ENCODE measurements at places on chromosomes 7 and 10.

DNA sequence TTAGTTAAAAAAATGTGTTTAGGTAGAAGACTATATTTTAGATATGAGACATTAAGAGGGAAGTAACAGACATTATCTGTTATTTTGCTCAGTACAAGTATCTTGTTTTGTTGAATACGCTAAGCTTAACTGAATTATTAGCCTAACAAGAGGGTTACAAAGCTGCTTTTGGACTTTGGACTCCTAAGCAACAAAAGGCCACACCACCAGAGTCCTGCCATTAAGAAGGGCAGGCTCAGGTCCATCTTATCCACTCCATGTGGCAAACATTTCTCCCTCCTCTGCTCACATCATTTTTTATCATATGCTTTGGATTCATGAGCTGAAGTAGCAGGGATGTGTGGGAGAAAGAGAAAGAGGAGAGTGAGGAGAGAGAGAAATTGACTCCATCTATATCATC is 33.5 kb downstream of the OSBPL3 start:
- no peak for DNase-seq

GRCh38 chr7:63071396-63071795 is 927.3 kb upstream of the ZNF722 start:
- no peak for DNase-seq

GRCh38 chr7:80997841-80998240 is 79.0 kb upstream of the SEMA3C start:
- no peak for DNase-seq

GRCh38 chr10:132448248-132448731 is 51.3 kb downstream of the PWWP2B start:
- no peak for DNase-seq

- DNase-seq: no peak
These were observed 6.6 kb downstream of the NIPSNAP2 start for GRCh38 chr7:55970978-55971377.

- DNase-seq: no peak
These were observed 756.3 kb downstream of the INHBA start for GRCh38 chr7:40946549-40946948.

GRCh38 chr7:1100834-1101562 is 13.1 kb downstream of the GPER1 start:
- DNase-seq: no peak

DNA sequence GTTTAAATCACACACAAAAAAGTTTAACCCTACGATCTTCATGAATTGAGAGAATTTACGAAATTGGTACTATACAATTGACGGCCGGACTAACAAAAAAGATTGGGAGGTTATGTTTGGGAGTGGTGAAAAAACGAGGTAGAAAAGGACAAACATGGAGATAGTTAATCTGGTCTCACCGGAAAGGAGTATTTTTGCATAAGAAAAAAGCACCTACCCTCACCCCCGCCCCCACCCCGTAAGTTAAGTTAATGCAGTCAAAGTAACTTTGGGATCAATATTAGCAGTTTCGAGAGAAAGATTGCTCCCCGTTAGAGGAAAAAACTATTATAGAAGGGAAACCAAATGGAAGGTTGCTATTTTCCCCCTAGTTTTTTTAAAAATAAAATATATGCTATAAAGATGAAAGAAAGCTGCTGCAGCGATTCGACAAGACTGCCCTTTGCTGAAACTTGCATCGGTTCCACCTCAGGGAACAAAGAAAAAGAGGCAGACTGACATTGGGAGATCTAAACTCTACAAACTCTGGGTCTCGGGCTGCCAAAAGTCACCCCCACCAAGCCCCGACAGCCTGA is 3.5 kb downstream of the SP8 start:
- no peak for DNase-seq

DNA sequence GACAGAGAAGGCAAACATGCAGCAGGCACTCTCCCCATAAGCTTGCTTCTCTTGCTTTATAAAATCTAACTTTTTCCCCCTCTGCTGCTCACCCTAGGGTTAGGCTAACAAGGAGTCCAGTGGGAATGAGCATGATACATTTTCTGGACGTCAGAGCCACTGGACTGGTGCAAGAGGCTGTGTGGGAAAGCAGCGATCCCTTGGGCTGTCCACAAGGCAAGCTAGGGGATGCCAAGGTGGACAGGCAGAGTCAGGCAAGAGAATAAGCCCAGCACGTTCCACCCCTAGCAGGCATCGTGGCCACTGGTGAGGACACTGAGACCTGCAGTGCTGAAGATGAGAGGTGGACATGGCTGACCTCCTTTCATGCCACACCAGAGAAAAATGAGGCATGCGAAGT is 290.9 kb upstream of the ZMIZ1 start:
- no peak for DNase-seq

DNA sequence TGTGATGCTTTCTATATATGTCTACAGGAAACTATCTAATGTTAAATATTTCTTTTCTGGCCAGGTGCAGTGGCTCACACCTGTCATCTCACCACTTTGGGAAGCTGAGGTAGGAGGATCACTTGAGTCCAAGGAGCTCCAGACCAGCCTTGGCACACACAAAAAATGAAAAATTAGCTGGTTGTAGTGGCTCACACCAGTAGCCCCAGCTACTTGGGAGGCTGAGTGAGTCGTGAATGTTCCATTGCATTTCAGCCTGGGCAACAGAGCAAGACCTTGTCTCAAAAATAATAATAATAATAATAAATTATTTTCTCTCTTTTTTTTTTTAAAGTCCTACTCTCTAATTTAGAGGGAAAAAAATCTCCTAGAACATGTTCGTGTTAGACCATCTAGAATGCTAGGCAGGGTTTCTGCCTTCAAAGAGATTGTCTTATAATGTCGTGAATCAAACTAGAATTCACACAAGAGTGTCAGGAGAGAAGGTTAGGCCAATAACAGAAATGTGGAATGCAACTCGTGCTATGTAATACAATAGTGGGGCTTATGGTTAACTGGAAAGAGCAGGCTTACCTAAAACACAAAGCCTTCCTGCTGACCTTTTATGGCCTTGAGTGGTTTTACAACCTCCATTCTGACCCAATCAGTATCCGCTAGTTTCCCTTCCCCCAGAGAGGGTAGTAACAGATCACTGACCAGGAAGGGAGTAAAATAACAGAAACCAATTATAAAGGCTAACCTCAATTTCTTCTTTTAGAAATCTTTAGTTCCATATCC is 46.3 kb downstream of the MYOF start:
- no peak for DNase-seq

DNA sequence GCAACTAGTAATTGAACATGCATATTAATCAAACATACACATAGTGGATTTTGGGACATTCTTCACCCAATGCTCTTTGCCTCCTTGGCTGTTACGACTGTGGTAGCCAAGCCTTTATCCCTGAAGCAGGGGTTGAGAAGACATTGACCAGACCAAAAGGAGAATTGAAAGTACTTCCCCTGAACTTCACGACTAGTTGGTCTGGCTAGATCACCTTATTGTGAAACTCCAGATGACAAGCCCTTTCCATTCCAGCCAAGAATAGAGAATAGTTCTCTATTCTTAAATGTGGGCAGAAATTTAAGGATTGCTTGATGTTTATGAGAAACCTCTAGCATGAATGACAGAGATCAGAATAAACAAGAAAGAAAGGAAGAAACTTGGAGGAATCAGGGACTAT is 97.0 kb downstream of the LRMDA start:
- no peak for DNase-seq

GRCh38 chr10:102555781-102556328 is 52.1 kb downstream of the SUFU start:
- no peak for DNase-seq

DNA sequence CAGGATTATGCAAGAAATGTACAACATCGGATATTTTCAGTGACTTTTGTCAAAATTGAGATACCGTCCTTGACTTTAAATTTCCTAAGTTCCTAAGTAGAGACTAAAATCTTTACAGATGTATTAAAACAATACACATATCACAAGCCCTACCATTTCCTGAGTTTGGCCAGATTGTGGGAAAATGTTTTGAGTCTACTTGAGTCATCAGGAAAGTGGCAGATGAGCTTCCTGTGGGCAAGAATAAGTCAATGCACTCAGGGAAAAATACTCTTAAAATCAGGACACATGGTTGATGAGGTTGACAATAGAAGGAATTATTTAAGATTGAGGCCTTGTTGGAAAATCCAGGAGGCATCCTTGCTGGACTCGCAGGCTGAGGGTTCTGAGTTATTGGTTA is 162.5 kb downstream of the SNX10 start:
- DNase-seq: no peak

GRCh38 chr7:38192327-38192726 is 14.3 kb downstream of the STARD3NL start:
- DNase-seq: no peak

- no peak for DNase-seq
These were observed 47.9 kb downstream of the PIP4K2A start for GRCh38 chr10:22666287-22667092.

GRCh38 chr10:12728494-12728893 is 273.0 kb downstream of the CCDC3 start:
- DNase-seq: no peak

DNA sequence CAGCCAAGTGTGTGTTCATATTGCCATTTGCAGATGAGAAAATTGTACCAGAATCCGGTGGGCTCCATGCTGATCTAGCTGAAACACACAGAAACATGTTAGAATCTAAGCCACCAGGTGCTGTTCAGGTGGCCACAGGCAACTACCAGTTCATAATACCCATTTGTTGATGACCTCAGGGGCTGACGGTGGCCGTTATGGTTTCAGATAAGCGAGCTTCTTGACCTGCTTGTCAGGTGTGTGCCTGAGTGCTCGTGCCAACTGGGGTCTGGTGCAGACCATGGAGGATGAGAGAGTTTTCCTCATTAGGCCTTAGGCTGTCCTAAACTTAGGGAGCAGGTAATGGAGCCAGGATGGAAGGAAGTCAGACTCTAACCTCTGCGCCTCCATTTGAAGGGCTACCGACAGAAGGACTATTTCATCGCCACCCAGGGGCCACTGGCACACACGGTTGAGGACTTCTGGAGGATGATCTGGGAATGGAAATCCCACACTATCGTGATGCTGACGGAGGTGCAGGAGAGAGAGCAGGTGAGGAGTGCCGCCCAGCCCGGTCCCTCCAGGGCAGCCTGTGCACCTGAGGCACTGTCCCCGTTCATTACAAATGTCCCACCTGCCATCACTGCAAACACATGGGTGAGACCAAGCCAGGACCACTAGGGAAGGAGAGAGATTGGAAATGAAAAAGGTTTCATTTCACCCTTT is 53.1 kb downstream of the MKI67 start:
- no peak for DNase-seq

- no peak for DNase-seq
These were observed 65.0 kb upstream of the RAB18 start for GRCh38 chr10:27439101-27439500.

GRCh38 chr10:69096045-69096444 is 8.1 kb downstream of the SRGN start:
- DNase-seq: no peak

DNA sequence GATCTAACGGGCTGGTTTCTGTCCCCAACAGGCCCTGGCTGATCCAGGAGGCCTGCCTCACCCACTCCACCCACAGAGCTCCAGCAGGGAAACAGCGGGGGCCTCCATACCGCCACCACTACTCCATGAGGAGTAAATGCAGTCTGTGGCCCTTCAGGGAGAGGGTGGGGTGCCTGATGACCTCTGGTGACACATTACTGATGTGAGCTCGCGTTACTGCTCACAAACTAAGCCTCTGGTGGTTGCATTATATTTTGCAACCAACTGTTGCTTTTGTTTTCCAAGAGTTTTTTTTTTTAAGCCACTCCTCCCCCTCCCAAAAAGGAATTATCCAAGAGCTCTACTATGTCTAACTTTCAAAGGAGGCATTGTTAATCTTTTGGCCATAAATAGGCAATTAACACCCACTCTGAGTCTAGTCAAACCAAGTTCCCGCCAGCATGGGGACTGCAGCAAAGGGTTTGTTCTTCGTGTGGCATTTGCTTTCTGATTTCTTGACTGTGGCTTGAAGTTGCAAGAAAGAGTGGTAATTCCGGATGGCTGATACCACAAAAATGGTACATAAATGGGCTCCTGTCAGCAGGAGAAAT is 72.6 kb downstream of the FAM53B start:
- no peak for DNase-seq

DNA sequence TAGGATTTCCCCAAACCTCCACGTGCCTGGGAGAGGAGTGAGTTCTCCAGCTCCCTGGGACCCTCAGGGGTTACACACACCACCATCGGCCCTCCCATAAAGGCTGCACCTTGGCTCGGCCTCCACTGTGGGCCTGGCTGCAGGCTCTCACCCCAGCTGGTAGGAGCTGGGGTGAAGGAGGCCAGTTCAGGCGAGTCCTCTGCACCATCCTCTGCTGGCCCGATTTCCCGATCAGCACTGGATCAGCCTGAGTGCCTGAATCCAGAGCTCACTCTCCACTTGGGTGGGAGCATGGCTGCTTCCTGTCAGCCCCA is 115.1 kb upstream of the RET start:
- DNase-seq: no peak

DNA sequence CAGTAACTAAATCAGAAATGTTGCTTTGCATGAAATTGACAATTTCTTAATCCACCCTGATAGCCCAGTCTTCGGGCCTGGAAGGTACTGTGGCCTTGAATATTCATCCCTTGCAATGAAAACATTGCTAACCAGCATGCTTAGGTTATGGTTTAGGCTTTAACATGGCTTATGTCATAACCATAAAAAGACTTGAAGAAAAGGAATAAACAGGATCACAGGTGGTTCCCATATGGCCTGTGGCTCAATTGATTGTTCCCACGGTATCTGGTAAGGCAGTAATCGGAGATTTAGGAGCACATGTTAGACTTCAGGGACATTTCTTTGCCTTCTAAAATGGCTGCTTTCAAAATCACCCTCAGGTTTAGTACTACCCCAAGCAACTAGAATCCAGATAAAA is 139.5 kb downstream of the ST7 start:
- no peak for DNase-seq

GRCh38 chr10:98636921-98637329 is 190.2 kb upstream of the HPS1 start:
- DNase-seq: no peak

- DNase-seq: no peak
These were observed 94.5 kb downstream of the RELN start for GRCh38 chr7:103894656-103895596.

DNA sequence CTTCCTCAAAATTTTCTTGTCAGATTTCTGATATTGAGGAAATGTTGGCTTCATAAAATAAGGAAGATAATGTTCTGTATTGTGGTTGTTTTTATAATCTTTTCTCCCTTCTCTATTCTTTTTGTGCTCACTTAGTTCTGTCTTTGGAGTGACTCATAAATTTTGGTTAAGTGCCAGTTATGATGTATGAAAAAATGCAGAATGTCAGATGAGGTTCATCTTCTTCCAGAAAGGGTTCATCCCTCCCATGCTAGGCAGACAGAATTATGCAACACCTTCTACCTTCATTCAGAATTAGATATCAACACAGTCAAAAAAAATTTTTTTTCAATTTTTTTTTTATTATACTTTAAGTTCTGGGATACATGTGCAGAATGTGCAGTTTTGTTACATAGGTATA is 36.6 kb upstream of the CYP2C19 start:
- DNase-seq: no peak

DNA sequence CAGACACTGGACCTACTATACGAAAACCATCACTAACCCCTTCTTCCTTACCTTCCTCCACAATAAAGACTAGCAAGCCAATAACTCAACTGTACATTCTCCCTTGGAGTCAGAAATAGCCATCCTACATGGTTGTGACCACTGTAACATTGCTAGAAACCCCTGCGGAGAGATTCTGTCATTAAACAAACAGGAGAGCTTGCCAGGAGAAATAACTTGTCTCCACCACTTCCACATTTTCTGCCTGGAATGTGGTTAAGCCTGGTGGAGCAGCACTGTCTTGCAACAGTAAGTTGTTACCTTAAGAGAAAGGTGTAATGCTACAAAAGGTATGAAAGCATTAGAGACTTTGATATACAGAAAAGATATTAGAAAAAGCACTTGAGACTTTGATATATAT is 45.8 kb downstream of the THSD7A start:
- no peak for DNase-seq

Measured in cortex of kidney (tissue), 1 donor.